ENCODE measurements at places on chromosomes 6 and 20.

GRCh38 chr6:33812669-33813068 is 8.9 kb upstream of the MLN start:
- DNase-seq, result no peak

- no peak for DNase-seq
These were observed 21.2 kb downstream of the GNAS-AS1 start for GRCh38 chr20:58829531-58829941.

GRCh38 chr6:131001945-131002660 is 60.9 kb downstream of the EPB41L2 start:
- DNase-seq, result no peak

- DNase-seq, result no peak
These were observed 27.0 kb downstream of the ZNF292 start for GRCh38 chr6:87182321-87182720.

DNA sequence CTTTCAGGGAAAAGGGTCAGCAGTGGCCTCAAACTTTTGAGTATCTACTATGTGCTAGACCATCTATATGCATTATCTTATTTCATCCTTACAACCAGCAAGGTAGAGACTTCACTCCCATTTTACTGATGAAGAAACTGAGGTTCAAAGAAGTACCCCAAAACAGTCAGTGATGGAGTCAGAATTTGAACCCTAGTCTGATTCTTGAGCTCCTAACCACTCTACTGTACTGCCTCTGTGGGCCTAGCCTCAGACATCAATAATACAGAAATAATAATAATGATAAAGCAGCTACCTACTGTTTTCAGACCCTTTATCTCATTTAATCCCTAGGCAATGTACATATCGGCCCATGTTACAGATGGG is 8.4 kb downstream of the ADA start:
- no peak for DNase-seq

GRCh38 chr20:33694639-33695012 is 8.4 kb upstream of the E2F1 start:
- DNase-seq, result no peak

- DNase-seq, result no peak
These were observed 26.1 kb upstream of the GCNT2 start for GRCh38 chr6:10495029-10495428.

DNA sequence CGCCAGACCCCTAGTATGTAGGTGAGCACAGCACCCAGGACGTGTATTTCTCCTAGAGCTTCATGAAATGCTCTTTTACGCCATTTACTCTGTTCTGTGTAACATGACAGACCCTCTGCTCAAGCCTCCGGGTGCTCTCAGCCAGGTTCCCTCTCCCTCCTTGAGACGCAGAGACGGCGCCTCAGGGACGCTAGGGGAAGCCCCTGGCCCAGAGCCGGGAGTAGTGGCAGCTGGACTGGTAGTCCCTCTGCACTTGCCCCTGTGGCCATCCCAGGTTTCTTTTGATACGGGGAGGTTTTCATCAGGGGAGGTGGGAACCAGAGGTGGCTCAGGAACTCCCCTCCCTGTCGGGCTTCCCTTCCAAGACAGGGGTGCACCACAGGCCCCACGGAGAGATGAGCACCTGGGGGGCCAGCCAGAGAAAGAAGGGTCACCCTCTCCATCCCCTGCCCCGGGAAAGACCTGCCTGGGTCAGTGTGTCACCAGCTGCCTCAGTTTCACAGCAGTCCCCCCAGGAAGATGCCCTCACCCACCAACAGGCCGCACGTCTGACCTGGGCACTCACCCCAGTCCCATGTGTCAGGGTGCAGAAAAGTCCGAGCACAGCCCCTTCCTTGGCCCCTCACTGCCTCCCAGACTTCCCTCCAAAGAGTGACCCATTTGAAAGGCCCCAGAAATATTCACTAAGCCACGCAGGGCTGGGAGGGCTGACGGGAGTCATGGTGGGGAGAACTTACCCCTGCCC is 58.1 kb upstream of the AFDN start:
- no peak for DNase-seq

GRCh38 chr20:47355489-47356219 is 845 bp downstream of the ZMYND8 start:
- no peak for DNase-seq

GRCh38 chr20:24964506-24964840 is 15.4 kb downstream of the CST7 start:
- DNase-seq, result no peak

- no peak for DNase-seq
These were observed 134.0 kb upstream of the GRIK2 start for GRCh38 chr6:101259505-101259904.

DNA sequence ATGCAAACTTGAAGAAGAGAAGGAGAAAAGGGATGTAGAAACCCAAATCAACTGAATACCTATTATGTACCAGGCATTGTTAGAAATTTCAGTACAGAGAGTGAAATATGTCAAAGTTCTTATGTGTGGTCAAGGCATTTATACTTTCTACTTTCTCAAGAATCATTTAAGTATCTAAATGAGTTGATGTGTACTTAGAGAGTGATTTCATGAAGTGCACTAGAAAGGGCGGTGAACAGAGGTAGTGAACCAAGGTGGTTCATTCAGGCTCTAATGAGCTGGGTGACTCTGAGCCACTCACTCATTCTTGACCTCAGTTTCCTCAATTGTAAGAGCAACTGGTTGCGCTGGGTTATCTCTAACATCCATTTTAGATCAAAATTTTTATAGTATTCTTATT is 3.3 kb downstream of the PDE7B start:
- no peak for DNase-seq

DNA sequence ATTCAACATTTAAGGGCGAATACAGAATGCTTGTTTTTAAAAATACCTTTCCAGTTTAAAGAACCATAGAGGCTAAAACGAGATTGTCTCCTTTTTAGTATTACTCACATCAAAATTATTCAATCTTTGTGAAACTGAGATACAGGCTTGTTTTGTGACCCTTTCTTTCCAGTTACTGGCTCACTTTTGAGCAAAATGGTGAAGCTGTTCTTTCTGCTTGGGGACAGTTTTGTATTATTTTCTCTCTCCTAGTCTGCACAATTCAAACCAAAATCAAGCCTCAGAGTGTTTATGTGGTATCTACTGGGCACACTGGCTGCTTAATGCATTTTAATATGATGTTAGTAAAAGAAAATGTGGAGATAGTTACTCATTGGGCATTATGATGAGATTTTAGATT is 36.5 kb downstream of the HIVEP1 start:
- no peak for DNase-seq

DNA sequence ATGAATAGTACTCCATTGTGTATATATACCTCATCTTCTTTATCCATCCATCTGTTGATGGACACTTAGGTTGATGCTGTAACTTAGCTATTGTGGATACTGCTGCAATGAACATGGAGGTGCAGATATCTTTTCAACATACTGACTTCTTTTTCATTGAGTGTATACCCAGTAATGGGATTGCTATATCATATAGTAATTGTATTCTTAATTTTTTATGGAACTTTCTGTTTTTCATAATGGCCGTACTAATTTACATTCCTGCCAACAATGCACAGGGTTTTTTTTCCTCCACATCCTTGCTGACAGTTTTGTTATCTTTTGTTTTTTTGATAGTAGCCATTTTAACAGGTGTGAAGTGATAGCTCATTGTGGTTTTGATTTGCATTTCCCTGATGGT is 5.2 kb downstream of the CCN2 start:
- no peak for DNase-seq

- no peak for DNase-seq
These were observed 38.4 kb downstream of the LCA5 start for GRCh38 chr6:79498842-79499241.

GRCh38 chr6:111624401-111625098 is 18.9 kb upstream of the TRAF3IP2 start:
- DNase-seq, result no peak

DNA sequence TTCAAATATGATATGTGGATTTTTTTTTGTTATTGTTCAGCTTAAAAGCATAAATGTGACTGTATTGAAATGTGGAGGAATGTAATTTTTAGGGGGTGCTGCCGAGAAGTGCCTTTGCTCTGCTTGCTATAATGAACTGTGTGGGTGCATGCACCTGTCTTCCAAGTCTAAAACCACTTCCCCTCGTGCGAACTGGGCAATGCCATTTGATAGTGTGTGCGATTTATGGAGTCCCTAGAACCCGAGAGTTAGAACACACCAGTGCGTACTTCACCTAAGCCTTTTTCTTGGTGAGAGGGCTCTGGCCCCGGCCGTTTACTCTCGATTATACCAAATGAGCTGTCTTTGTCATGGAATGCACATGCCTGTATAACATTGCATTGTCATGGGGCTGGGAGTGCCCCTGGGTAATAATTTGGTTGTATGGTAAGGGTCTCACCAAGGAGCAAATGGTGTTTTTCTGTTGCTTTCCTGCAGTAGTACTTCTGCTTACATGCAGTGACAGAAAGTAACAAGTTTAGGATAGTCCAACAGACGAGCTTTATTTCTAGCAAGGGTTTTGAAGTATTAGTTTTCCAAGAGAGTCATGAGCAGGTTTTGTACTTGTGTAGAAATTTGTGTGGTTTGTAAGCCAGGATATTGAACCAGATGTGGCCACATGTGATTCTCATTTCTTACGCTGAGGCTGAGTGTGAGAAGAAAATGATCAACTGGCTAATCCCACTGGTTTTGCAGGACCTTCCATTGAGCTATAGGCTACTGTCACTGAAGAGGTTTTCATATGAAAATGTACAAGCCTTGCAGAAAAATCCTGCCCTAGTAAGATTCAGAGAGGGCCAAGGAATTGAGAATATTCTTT is 172.4 kb downstream of the DTNBP1 start:
- no peak for DNase-seq

DNA sequence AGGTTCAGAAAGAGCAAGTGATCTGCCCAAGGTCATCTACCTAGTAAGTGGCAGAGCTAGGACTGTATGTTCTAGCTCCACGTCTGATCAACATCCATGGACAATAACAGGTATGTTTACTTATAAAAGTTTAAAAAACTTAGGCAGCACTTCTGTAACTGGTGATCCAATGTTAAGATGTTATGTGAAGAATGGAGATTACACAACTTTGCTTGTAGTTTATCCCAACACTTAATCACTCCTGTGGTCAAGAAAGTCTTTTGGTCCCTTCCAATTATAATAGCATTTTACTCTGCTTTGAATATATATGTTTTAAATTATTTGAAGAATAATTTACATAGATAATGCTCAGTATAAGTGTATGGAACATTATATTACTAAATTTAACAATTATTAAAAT is 4.8 kb downstream of the FBXO30 start:
- DNase-seq, result no peak

DNA sequence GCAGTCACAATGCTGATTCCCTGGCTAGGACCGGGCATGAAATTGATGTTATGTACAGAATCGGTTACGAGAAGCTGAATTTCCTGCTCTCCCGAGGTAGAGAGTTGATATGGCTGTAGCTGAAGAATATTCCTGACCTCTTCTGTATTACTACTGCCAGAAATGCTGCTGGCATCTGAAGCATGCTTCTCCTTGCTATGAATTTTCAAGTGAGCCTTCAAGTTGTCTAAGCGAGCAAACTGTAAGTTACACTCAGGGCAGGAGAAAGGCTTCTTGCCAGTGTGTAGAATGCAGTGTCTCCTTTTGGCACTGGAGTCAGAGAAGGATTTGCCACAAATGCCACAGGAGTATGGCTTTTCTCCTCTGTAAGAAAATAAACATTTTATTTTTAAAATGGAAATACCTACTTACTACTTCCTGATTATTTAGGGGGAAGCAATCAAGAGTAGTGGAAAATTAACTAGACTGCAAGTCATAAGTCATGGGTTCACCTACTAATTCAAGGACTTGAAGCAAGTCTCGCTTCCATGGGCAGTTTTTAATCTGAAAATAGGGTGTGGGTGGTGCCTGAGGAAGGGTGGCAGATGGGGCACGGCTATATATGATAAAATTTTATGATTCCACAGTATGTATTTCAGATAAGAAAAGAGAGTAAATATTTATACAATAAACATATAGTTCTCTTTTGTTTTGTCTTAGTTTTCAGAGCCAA is 10.8 kb upstream of the MICAL1 start:
- DNase-seq, result no peak

GRCh38 chr6:118580585-118581419 is 32.7 kb downstream of the PLN start:
- peak; percentile 60 for DNase-seq

DNA sequence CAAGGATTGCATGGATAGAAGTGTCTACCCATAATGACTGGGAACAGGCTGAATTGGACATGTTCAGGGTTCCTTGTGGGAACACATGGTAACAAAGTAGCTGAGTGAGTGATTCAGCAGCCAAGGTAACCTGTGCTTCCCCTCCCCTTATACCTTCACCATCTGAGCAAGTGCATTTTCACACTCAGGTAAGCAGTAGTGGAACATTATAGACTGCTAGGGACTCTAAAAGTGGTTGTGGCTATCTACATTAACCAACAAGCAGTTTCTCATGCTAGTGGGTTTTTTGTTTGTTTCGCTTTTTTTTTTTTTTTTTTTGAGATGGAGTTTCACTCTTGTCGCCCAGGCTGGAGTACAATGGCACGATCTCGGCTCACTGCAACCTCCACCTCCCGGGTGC is 41.4 kb downstream of the KIZ start:
- no peak for DNase-seq

- no peak for DNase-seq
These were observed 275.0 kb upstream of the SPTLC3 start for GRCh38 chr20:12733811-12734210.

Measured in bone marrow (tissue), 2 donors.